ENCODE measurements at places on chromosomes 4 and X.

DNA sequence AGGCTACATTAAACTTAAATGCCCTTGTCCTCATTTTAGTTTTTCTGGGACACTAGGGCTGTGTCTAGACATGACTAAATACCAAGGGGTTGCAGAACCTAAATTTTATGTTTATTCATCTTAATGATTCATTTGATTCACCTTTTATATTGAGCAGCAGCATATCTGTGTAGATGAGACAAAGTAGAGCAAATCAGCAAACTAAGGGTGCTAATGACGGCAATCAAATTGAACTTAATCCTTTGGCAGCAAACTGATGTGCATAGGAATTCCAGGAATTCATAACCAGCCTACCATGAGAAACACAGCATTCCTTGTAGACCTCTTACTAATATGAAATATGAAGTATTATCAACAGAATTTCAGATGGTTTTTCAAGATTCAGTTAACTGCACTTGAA is 25.1 kb downstream of the EPHA5 start:
- no peak for DNase-seq

DNA sequence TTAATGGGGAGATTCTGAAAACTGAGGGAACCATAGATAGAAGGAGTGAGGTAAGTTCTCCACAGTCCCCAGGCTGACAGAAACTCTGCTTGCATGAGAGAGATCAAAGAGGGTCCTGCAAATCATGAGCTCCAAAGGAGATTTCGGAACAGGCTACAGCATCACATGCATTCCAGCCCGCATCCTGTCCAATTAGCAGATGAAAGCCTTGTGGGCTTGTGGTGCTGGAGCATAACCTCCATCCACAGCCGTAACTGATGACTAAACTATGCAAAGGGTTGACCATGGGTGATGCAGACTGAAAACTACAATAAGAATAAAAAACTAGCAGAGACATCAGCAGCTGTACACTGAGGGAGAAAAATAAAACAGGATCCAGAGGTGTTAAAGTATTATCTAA is 654.5 kb downstream of the TLL1 start:
- no peak for DNase-seq

DNA sequence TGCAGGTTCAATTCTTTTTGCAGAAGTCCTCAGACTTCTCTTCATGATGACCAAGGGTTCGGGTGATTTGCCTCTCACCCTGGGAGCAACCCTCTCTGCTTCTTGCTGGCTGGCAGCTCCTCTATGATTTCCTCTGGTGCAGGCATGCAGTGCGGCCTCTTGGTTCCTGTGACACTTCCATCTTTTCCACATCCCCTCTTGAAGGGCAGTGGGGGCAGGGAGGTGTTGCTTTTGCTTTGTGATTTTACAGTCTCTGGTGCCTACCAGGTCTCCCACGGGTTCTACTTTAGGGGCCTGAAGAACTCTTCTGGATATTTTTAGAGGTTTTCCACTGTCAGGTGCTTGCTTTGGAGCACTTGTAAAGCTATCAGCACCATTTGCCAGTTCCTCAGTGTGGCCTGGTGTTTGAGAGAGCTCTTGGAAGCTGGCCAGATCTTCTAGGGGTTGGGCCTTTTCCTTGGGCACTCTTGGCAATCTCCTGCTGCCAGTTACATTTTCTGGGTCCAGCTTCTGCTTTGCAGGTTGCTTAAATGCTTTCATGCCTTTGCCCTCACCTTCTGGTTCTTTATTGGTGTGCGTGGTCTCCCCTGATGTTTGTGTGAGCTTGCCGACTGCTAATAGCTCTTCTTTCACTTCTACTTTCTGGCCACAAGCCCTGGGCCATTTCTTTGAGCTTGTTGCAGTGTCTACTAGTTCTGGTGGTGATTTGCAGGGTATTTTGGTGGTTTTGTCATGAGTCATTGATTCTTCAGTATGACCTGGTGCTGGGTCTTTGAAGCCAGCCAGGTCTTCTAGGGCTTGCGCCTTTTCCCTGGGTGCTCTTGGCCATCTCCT is 11.5 kb upstream of the CHST7 start:
- DNase-seq = no peak

- DNase-seq = peak; percentile 19
Measured at GRCh38 chrX:71366674-71367256, 608 bp downstream of the TAF1 start.

GRCh38 chr4:184583738-184584502 is 65.3 kb downstream of the CASP3 start:
- peak; percentile 62 for DNase-seq

DNA sequence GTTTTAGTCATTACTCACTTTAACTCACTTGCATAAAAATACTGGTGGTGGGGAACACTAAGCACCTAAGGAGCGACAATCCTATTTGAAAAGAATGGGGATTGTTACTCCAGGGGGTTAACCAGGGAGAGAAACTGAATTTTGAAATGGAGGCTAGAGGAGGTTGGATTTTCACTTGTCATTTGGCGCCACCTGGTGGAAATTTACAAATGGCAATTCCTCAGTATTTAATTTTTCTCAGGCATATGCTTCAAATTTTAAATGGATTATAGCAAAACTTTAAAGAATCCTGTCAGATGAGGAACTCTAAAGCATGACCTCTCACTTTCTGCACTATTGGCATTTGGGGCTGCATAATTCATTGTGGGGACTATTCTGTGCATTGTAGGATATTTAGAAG is 2.7 kb upstream of the GEMIN8 start:
- peak; percentile 71 for DNase-seq

GRCh38 chr4:139774759-139775487 is 109.3 kb downstream of the MGST2 start:
- no peak for DNase-seq

- no peak for DNase-seq
Measured at GRCh38 chr4:187504974-187505797, 490.4 kb upstream of the ZFP42 start.

DNA sequence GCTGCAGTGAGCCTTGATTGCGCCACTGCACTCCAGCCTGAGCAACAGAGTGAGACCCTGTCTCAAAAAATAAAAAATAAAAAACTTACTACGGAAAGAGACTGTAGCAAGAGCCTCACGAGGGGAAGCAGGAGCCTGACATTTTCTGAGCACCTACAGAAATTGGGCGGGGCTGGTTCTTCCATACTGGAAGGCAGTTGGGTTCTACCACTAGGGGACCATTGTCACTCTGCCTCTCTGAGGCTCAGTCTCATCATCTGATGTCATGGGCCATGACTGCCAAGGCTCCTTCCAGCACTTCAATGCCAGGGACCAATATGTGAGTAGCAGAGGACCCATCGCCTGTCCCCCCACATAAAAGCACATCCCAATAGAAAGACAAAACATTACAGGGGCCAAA is 8.2 kb downstream of the SH3KBP1 start:
- DNase-seq = no peak

DNA sequence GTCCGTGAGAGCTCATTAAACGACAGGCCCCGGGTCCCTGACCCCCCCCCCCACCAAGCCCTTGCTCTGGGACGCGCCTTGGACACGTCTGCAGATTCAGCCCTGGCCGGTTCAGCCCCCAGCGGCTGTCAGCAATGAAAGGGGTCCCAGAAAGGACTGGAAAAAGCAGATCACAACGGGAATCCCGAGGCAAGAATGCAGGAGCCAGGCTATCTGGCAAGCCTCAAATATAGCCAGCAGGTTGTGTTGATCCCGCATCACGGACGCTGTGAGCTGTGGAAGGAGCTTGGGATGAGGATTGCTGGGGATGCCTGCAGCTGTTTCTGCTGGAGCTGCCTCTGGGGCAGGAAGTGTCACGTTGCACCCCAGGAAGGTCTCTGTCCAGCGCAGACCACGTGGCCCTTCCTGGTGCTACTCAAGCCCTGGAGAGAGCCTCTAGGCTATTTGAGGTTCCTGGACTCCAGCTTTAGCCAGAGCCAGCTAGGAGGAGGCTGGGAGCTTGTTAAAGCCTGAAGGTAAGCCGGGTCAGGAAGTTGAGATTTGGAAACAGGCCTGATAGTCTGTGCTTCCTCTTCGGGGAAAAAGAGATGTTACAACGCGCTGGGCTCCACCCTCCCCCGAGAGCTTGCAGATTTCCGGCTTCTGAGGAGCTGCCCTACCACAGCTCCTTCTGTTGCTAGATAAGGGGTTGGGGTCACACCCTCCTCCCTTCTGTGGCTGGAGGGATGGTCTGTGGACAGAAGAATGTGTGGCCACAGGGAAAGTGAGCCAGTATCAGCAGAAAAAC is 19.3 kb upstream of the CSF2RA start:
- peak; percentile 77 for DNase-seq

- no peak for DNase-seq
Measured at GRCh38 chr4:128866691-128867090, 57.2 kb downstream of the JADE1 start.

DNA sequence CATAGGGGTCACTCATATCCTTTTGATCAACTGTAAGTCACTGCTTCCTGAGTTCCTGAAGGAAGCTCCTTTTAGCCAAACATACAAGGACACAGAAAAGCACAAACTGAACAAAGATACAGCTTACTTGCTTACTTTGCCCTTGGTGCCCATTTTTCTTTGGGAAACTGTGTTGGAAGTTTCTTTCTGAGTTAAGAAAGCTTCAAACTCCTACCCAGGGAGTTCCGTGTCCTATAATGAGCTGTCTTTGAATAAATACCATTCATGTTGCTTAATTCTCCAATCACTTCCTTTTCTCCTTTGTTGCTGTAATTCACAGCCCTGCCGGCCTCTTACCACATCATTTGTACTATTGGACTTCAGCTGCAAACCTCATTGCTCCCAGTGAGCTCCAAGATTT is at the start of gene ADH4:
Gene ADH4, minus strand, starts transcription at position 228 of the 400 bp plus-strand sequence. Its CDS starts 75 bp downstream, at position 153.
- DNase-seq = no peak

- DNase-seq = no peak
Measured at GRCh38 chrX:139692506-139692849, 15.5 kb downstream of the MCF2 start.

- no peak for DNase-seq
Measured at GRCh38 chr4:96356591-96357370, 516.9 kb downstream of the PDHA2 start.

- no peak for DNase-seq
Measured at GRCh38 chr4:57554556-57555092, 444.4 kb upstream of the IGFBP7 start.

- no peak for DNase-seq
Measured at GRCh38 chr4:10197952-10198351, 81.4 kb upstream of the WDR1 start.

DNA sequence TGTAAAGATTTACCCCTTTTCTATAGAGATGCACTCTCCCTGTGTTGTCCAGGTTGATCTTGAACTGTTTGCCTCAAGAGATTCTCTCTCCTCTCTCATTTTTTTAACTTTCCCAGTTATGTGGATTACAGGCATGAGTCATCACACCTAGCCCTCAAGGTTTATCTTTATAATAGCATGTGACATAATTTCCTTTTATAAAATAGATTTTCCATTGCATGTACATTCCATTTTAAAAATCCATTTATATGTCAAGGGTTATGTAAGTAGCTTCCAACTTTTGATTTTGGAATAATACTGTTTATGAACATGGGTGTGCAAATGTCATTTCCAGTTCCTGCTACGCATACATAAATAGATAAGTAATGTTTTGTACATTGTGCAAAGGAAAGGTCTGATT is 20.6 kb downstream of the ZNF721 start:
- DNase-seq = no peak

- no peak for DNase-seq
Measured at GRCh38 chr4:141486375-141486997, 149.9 kb upstream of the IL15 start.

DNA sequence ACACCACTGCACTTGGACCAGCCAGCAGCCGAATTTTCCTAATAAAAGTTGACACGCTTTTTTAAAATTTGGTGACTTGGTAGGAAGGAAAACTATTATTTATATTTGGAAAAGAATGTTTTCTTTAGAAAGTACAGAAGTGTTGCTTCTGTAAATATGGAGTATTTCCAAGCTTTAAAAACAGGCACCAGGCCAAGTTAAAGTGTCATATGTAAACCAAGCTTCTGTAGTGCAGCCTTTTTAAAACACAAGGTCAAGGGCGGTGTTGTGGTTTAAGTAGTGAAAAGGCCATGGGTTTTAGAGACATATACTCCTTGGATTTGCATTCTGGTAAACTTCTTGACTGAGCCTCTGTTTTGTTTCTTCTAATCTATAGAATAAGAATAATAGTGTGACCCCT is 62.7 kb downstream of the TRIM2 start:
- DNase-seq = no peak

GRCh38 chr4:128516301-128516969 is 228.8 kb upstream of the PGRMC2 start:
- no peak for DNase-seq

- no peak for DNase-seq
Measured at GRCh38 chrX:2632533-2633504, 58.3 kb upstream of the CD99 start.

GRCh38 chr4:15809466-15809865 is 31.3 kb downstream of the CD38 start:
- no peak for DNase-seq

DNA sequence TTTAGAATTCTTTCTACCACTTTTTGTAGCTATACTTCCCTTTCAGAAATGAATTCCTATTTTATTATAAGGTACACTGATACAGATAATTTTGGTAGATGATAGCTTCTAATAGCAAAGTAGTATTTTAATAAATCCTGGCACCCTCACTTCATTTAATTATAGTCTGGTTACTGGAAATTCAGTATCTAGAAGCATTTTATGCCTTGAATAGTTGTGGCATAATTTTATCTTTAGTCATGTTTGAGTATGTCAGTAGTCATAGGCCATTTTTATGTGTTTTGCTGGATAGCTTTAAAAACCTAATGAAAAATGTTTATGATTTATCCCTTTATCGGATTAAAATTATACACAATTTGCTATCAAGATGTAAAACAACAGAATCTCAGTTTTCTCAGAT is 92.3 kb downstream of the DIAPH2 start:
- DNase-seq = no peak

DNA sequence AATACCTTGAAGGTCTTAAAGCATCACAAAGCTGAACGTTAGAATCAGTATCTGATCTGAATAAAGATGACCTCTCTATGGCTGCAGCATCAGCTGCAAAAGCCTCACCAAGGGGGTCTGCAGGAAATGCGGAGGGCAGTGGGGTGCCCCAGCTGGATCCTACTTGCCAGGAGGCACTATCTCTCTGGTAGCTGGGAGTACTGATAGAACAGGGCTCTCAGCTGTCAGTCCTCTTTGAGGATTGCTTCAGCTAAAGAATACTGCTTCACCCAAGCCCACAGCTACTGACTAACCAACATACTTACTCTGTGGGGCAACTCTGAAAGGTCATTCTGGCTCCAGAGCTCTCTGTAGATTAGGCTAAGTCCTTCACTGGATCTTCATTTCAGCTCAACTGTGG is 112.5 kb upstream of the ZFP42 start:
- DNase-seq = no peak

DNA sequence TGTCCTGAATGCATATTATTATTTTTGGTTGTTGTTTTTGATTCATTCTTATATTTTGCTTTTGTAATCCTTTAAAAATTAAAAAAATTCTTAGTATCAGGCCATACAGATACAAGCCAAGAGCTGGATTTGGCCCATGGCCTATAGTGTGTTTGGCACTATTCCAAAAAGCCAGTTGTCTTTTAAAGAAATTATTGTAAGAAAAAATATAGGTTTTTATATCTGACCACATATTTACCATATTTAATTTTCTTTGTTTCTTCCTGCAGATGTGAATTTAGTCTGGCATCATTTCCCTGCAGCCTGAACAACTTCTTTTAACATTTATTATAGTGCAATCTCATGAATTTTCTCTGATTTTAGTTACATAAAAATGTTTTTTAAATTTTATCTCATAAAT is 652.8 kb upstream of the NR3C2 start:
- no peak for DNase-seq

All from activated naive CD4-positive, alpha-beta T cell treated with anti-CD3 and anti-CD28 coated beads for 36 hours (primary cell).